Muscle of arm (tissue), 14 donors: ENCODE measurements at places on chromosomes 7 and 10. TPM values are rescaled to one million over a fixed set of nuclear protein-coding genes. Genes with fewer than 3 reads are reported as not detected.

ZNF467 gene
- 6.9 TPM for polyA plus RNA-seq

ZNF488 gene
- polyA plus RNA-seq = 4.9 TPM

PSD gene
- 4.7 TPM for polyA plus RNA-seq

MYL10 gene
- 35.9 TPM for polyA plus RNA-seq

CHRM2 gene
- 0.55 TPM for polyA plus RNA-seq

BHLHA15 gene
- not detected for polyA plus RNA-seq

CACNB2 gene
- 0.86 TPM for polyA plus RNA-seq

NPTX2 gene
- 10.2 TPM for polyA plus RNA-seq

EVX1 gene
- polyA plus RNA-seq = not detected

C10orf105 gene
- 0.21 TPM for polyA plus RNA-seq

SLC37A3 gene
- polyA plus RNA-seq = 33.6 TPM

MYO1G gene
- polyA plus RNA-seq = 0.52 TPM

SLC29A3 gene
- 3.8 TPM for polyA plus RNA-seq

RAMP3 gene
- 6.2 TPM for polyA plus RNA-seq

DGKI gene
- 0.37 TPM for polyA plus RNA-seq

POLR2J gene
- not detected for polyA plus RNA-seq

EBLN1 gene
- polyA plus RNA-seq = not detected

CYP3A4 gene
- 0.12 TPM for polyA plus RNA-seq

PROSER2 gene
- 3.5 TPM for polyA plus RNA-seq

OGDHL gene
- polyA plus RNA-seq = 0.38 TPM

MLXIPL gene
- polyA plus RNA-seq = 0.08 TPM

ANKRD61 gene
- 2.1 TPM for polyA plus RNA-seq

KEL gene
- polyA plus RNA-seq = 1.3 TPM

ETV1 gene
- polyA plus RNA-seq = not detected

SH2D4B gene
- 0.05 TPM for polyA plus RNA-seq

PALD1 gene
- 12.6 TPM for polyA plus RNA-seq

CASP7 gene
- 16.1 TPM for polyA plus RNA-seq

NUTM2D gene
- 7.2 TPM for polyA plus RNA-seq
